Stimulated activated naive B cell treated with anti-CD40 and anti-IgM and Interleukin-4, amounts not matched to agents 10 μg/mL and 1 μg/mL and 100 μg/mL, for 72 hours (primary cell): ENCODE measurements at places on chromosomes 4 and X.
A peak's percentile ranks its signal among the peaks of the same experiment; 100 is the strongest.

GRCh38 chr4:72340803-72341431 is 228.1 kb downstream of the ADAMTS3 start:
- no peak for DNase-seq
- no peaks in the 10 kb centered on the region for H3K27me3 ChIP-seq
- H3K36me3 ChIP-seq = no peaks in the 10 kb centered on the region
- H3K4me1 ChIP-seq = no peaks in the 10 kb centered on the region
- H3K27ac ChIP-seq = no peak overlapping the region

GRCh38 chrX:100089724-100090123 is 320.3 kb downstream of the PCDH19 start:
- H3K4me3 ChIP-seq = no peak overlapping the region
- H3K27me3 ChIP-seq = no peaks in the 10 kb centered on the region
- no peak for DNase-seq
- H3K4me1 ChIP-seq = no peaks in the 10 kb centered on the region
- H3K27ac ChIP-seq = no peak overlapping the region
- no peaks in the 10 kb centered on the region for H3K36me3 ChIP-seq

DNA sequence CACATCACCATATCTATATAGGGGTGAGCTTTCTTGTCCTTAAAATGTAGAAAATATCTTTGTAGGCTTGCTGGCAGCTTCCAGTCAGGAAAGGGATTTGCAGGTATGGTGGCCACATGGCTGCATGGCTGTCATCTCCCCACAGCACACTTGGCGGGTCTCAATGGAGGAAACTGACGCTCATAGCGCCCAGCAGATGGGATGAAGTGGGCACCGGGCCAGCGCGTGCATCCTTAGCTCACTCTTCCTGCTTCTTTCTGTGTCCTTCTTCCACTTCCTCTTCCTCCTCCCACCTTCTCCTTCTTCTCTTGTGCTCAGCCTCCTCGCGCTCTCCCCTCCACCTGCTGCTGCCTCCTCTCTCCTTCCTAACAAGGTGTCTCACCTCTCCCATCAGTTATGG is 156.2 kb upstream of the PSAPL1 start:
- H3K4me3 ChIP-seq = no peak overlapping the region
- DNase-seq = no peak
- peaks cover 8% of the 10 kb centered on the region for H3K27me3 ChIP-seq
- H3K36me3 ChIP-seq = no peaks in the 10 kb centered on the region
- no peak overlapping the region for H3K27ac ChIP-seq
- no peaks in the 10 kb centered on the region for H3K4me1 ChIP-seq

DNA sequence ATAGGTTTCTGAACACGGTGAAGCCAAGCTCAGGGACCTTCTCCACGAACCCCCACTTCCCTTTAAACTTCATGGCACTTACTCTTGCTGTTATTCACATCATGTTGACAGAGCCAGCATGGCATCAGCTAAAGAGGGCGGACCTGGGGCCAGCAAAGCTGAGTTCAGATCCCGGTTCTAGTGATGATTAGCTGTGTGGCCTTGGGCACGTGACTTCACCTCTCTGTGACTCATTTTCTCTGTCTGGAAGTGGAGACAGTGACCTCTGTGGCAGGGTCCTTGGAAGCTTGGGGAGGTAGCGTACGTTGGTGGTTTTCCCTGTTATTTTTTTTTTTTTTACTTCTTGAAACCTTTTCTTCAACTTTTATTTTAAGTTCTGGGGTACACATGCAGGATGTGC is 13.4 kb downstream of the EVC start:
- no peak for DNase-seq
- no peak overlapping the region for H3K27ac ChIP-seq
- no peak overlapping the region for H3K4me3 ChIP-seq
- H3K4me1 ChIP-seq = no peaks in the 10 kb centered on the region

DNA sequence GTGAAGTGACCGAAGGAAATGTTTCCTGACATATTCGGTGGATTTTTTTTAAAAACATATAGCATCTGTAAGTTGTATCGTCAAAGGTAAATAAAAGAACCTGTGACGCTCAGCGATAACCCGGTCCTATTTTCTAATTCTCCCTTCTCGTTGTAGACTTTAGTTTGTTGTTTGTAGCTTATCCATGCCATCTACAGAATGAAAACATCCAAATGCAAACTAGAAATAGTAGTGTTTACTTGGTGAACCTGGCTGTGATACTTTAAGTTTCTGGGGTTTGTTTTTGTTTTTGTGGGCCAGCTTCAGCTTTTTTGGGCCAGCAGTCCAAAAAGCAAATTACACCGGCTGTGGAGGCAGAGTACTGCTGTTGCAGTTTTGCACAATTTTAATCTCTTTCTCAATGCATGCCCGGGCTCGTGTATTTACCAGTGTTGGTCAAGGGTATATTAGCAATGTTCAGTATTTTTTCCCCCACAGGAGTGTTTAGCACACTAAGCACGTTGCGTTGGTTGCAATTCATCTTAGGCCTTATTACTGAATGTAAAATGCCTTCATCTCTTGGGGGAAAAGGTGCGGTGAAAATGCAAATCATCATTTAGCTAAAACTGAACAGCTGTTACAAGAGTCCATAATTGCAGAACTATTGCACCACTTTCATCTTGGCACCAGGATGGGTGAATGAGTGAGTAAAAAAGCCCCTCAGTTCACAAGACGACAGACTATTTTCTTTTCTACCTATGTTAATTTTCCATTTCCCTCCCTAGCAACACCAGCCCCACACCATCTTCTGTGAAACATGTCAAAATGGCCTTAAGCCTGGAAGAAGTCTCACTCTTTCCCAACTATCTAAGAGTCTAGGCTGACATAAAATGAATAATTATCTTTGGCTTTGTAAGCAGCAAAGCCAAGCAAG is 1.7 kb upstream of the CNOT6L start:
- H3K4me3 ChIP-seq = peak overlapping the region; percentile 95
- H3K4me1 ChIP-seq = peaks cover 37% of the 10 kb centered on the region
- peaks cover 8% of the 10 kb centered on the region for H3K36me3 ChIP-seq

GRCh38 chr4:184283659-184284335 is 66.1 kb upstream of the ENPP6 start:
- peaks cover 64% of the 10 kb centered on the region for H3K4me1 ChIP-seq
- peaks cover 20% of the 10 kb centered on the region for H3K36me3 ChIP-seq
- no peaks in the 10 kb centered on the region for H3K27me3 ChIP-seq
- peak overlapping the region; percentile 96 for H3K27ac ChIP-seq
- H3K4me3 ChIP-seq = peak overlapping the region; percentile 67

GRCh38 chr4:94342694-94343093 is at the start of gene HPGDS:
TSS of gene HPGDS (minus strand) at chr4:94342836. CDS start at chr4:94334629, 8,207 bp downstream.
- H3K27me3 ChIP-seq = peaks cover 5% of the 10 kb centered on the region
- no peak within 1 kb of the TSS for H3K4me3 ChIP-seq
- no peaks in the 10 kb centered on the region for H3K36me3 ChIP-seq
- no peak within 1 kb of the TSS for H3K27ac ChIP-seq
- peaks cover 2% of the 10 kb centered on the region for H3K4me1 ChIP-seq

GRCh38 chr4:184094532-184095159 is 123.0 kb downstream of the ENPP6 start:
- H3K27me3 ChIP-seq = peaks cover 18% of the 10 kb centered on the region
- H3K4me3 ChIP-seq = no peak overlapping the region
- no peaks in the 10 kb centered on the region for H3K36me3 ChIP-seq
- H3K27ac ChIP-seq = no peak overlapping the region
- peaks cover 5% of the 10 kb centered on the region for H3K4me1 ChIP-seq

DNA sequence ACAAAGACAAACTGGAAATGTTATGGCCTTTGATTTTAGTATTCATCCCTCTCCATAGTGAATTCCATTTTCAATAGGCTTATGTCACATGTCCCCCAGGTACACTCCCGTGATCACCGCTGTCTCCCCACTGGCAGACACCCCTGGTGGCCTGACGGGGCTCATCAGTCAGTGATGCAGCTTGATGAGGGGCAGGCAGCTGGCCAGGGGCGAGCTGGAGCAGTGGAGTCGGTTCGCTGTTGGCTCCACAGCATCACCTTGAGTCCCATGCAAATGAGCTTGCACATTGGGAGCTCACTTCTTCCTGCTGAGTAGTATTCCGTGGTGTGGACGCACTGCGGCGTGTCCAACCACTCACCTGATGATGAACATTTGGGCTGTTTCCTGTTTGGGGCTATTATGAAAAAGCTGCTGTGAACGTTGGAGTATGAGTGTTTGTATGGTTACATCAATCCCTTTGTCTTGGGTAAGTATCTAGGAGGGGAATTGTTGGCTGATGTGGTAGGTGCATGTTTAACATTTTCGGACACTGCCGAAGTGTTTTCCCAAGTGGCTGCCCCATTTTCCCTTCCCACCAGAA is 5.2 kb downstream of the TREX2 start:
- peaks cover 10% of the 10 kb centered on the region for H3K27me3 ChIP-seq
- H3K36me3 ChIP-seq = peaks cover 3% of the 10 kb centered on the region
- no peak for DNase-seq
- H3K27ac ChIP-seq = no peak overlapping the region

DNA sequence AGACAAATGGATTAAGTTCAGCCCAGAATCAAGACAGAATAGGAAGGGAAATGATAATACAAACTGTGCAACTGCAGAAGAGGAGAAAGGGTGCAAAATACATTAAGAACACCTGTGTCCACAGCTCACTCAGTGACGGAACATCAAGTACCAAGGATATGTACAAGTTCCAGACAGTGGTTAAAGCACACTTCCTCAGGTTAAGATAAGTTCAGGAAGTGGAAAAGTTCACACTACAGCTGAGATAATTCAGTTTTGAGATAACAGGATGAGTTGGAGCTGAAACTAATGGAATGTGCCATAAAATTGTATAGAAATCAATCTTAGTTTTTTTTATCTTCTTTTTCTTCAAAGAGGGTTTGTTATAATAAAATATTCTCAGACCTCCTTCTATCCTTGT is 419.4 kb downstream of the KCNIP4 start:
- H3K4me3 ChIP-seq = no peak overlapping the region
- H3K27me3 ChIP-seq = no peaks in the 10 kb centered on the region
- no peak overlapping the region for H3K27ac ChIP-seq
- no peaks in the 10 kb centered on the region for H3K4me1 ChIP-seq
- H3K36me3 ChIP-seq = no peaks in the 10 kb centered on the region

DNA sequence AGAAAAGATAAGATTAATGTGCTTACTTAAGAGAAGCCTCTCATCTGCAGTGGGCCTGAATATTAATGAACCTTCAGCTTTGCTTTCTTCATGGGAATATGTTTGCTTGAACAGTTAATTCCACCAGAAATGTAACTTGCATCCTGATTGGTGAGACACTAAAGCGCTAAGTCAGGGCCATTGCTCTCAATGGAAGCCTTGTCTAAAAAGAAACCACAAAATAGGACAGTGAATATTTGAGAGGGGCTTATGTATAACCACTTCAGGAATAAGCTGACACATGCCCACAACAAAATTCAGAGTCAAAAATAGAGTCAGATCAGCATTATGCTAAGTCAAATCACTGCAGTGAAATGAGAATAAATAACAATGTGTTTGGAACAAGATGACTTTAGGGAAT is 1125.8 kb downstream of the STIM2 start:
- no peaks in the 10 kb centered on the region for H3K4me1 ChIP-seq
- no peaks in the 10 kb centered on the region for H3K27me3 ChIP-seq
- H3K4me3 ChIP-seq = no peak overlapping the region
- no peaks in the 10 kb centered on the region for H3K36me3 ChIP-seq
- no peak for DNase-seq
- no peak overlapping the region for H3K27ac ChIP-seq

DNA sequence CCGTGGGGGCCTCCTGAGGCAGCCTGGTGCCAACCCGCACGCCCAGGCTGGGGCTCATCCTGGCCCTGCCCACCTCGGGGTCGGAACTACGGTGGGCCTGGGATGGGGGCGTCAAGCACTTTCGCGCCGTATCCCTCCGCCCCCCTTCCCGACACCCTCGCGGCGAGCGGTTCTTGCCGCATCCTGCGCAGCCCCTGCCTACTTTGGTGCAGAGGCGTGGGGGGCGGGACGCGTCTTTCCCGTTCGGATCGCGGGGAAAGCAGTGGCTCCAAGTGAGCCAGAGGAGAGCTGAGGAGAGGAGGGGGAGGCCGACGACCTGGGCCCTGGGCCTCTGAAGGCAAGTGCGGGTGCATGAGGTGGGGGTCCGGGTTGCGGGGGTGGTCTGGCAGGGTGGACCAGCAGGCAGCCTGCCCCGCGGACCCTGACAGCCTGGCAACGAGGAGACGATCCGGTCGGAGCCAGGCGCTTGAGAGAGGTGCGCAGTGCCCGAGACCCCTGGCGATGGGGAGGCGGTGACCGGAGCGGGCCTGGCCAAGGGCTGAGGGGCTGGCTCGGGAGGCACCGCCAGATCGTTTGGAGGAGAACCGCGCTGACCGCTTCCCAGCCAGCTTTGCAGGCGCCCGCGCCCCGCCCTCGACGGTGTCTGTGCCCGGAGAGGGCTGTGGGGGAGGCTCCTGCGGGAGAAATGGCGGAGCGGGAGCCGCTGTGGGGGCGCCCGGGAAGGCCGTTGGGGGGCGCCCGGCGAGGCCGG is at the start of gene GPRASP2:
Gene GPRASP2, plus strand, starts transcription at position 233 of the 751 bp plus-strand sequence. CDS start 2,422 bp downstream, outside the sequence.
- H3K27me3 ChIP-seq = peaks cover 31% of the 10 kb centered on the region
- peak within 1 kb of the TSS; percentile 84 for H3K4me3 ChIP-seq
- H3K36me3 ChIP-seq = no peaks in the 10 kb centered on the region

GRCh38 chrX:97806238-97806637 is 922.5 kb downstream of the RPA4 start:
- no peaks in the 10 kb centered on the region for H3K4me1 ChIP-seq
- DNase-seq = no peak
- H3K4me3 ChIP-seq = no peak overlapping the region
- no peaks in the 10 kb centered on the region for H3K27me3 ChIP-seq
- no peak overlapping the region for H3K27ac ChIP-seq
- no peaks in the 10 kb centered on the region for H3K36me3 ChIP-seq

DNA sequence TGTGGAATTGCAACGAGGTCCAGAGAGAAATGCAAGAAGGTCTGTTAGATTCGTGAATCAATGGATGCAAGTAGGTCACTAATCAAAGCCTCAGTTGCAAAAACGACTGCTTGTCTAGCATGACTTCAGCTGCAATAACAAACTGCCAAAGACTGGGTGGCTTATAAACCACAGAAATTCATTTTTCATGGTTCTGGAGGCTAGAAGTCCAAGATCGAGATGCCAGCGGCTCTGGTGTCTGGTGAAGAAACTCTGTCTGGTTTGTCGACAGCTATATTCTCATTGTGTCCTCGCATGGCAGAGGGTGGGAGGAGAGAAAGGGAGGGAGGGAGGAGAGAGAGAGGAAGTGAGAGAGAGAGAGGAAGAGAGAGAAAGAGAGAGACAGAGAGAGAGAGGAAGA is 114.7 kb downstream of the MXRA5 start:
- no peak for DNase-seq
- H3K27ac ChIP-seq = no peak overlapping the region
- H3K27me3 ChIP-seq = no peaks in the 10 kb centered on the region
- no peak overlapping the region for H3K4me3 ChIP-seq
- no peaks in the 10 kb centered on the region for H3K4me1 ChIP-seq
- H3K36me3 ChIP-seq = no peaks in the 10 kb centered on the region

DNA sequence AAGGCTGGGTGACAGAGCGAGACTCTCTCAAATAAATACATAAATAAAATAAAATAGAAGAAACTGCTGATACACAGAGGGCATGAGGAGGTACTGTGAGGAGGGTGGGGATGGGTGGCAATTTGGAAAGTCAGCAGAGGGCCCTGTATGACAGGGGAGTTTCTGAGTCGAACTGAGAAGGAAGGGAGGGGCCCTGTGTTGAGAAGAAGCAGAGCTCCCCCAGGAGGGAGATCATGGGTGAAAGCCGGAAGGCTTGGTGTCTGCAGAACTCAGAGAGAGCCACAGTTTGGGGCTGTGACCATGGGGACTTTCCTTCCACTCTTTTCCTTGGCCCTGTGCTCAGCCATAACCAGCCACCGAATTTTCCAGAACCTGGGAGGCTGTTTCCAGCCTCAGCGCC is 24.8 kb upstream of the AFAP1 start:
- DNase-seq = no peak
- H3K4me3 ChIP-seq = no peak overlapping the region
- peaks cover 19% of the 10 kb centered on the region for H3K27me3 ChIP-seq
- peaks cover 2% of the 10 kb centered on the region for H3K36me3 ChIP-seq
